ENCODE measurements at places on chromosomes 7 and 10.
A peak's percentile ranks its signal among the peaks of the same experiment; 100 is the strongest.

GRCh38 chr7:8442814-8443304 lies 9.4 kb downstream of the NXPH1 start:
- DNase-seq = no peak

DNA sequence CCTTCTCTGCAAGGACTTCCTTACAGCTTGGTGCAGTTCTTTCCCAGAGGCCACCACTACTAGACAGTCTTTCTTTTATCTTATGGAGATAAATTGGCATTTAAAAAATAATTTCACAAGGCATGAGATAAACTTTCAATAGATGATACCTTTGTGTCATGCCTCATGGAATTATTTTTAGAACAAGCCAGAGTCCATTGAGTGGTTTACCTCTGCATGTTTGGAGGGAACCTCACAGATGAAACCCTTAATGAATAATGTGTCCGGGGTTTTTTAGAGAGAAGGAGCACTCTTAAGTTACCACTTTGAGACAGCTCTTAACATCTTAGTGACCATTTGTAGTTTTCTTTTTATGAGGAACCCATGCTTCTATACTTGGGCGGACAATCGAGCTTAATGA lies 17.2 kb downstream of the NODAL start:
- DNase-seq = no peak

DNA sequence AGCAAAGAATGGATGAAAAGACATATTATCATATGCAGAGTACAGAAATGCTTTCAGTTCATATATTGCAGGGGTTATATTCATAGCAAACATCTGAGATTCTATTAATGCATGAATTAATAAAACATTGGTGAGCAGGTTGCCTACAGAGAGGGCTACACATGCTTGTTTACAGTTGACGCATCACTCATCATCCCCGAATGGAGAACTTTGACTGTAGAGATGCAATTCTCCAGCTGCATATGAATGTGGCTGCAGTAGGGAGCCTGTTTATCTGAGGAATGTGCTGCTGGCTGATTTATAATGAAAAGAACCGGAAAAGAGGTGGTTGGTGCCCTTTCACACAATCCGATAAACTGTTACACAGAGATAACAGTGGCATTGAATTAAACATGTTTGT lies 116.5 kb downstream of the GRM3 start:
- no peak for DNase-seq

- DNase-seq = no peak
These were observed 97.3 kb upstream of the PDLIM1 start for GRCh38 chr10:95388109-95388471.

DNA sequence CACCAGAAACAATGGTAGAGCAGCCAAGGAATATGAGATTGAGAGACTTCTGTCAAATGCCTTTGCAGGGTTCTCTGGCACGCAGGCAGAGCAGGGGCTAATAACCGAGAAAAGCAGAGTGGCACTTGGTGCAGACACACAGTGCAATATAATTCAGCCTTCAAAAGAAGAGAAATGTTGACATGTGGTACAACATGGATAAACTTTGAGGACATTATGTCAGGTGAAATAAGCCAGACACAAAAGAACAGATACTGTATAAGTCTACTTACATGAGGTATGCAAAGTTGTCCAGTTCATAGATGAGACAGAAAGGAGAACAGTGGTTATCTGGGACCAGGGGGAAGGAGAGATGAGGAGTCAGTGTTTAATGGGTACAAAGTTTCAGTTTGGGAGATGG lies 41.8 kb downstream of the ITIH5 start:
- no peak for DNase-seq

- no peak for DNase-seq
These were observed 39.9 kb downstream of the AKR1D1 start for GRCh38 chr7:138116141-138116540.

DNA sequence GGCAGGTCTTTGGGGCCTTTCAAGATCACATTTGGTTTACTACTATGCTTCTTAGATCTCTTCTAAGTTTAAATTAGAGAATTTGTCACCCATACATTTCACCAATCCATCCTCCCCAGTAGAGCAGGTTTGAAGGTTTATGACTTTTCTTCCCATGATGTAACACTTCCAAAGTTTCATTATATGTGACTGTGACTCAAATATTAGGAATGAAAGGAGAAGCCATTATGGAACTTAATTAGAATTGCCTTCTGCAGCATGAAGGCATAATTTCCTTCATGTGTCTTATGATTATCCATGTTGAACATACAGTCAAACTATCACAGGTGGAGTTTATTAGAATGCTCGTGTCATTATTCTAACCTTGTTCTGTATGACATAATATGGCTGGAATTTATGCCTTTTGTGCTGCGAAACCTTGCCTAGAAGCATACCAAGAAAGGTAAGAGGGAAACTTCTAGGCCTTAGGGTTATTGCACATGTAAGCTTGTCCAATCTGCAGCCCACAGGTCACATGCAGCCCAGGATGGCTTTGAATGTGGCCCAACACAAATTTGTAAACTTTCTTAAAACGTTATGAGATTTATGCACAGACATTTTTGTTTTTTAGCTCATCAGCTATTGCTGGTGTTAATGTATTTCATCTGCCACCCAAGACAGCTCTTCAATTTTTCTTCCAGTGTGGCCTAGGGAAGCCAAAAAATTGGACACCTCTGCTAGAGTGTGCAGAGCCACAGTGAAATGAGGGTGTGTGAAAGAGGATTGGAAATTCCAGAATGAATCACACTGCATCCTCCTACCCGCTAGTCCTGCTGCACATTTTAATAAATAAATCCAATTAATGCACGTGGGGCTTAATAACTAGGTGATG lies 133.6 kb downstream of the TMEM26 start:
- DNase-seq = no peak

GRCh38 chr10:95861386-95861785 lies 46.4 kb upstream of the CC2D2B start:
- no peak for DNase-seq

- no peak for DNase-seq
These were observed 1285.2 kb downstream of the GATA3 start for GRCh38 chr10:9339716-9340115.

GRCh38 chr10:19250546-19250945 lies 201.9 kb downstream of the MALRD1 start:
- no peak for DNase-seq

DNA sequence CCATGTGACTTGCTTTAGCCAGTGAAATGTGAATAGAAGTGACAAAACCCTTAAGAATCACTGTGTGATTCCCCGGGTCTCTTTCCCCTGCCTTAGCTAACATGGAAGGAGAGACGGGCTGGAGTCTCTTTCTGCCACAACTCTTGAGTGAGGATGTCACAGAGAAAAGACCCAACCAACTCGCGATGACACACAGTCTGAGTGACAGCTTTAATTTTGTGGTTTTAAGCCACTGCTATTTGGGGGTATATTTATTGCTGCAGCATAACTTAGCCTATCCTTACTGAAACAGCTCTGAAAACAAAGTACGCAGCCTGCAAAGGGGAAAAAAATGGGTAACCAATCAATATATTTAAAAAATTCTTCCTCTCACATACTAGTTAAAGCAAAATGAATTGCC lies 319.4 kb downstream of the CALN1 start:
- DNase-seq = no peak

DNA sequence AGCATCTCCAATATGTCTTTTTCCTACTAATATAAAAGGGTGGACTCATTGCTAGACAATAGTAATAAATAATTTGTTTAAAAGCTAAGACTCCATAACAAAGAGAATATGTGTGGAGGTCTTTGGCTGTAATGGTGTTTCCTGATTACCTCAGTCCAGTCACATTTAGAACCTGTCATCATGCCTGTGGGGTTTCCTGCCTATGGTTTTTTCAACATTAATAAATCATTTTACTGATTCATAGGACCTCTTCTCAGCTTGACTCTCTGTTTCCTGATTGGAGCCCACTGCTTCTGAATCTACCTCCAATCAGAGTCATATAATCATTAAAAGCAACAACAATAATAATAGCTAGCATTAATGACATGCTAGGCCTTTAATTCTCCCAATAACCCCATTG lies 52.4 kb upstream of the GNAI1 start:
- DNase-seq = no peak

- DNase-seq = peak; percentile 22
These were observed 508.2 kb downstream of the ZWINT start for GRCh38 chr10:55852900-55853299.

- no peak for DNase-seq
These were observed 222.4 kb downstream of the RPS24 start for GRCh38 chr10:78255796-78256638.

DNA sequence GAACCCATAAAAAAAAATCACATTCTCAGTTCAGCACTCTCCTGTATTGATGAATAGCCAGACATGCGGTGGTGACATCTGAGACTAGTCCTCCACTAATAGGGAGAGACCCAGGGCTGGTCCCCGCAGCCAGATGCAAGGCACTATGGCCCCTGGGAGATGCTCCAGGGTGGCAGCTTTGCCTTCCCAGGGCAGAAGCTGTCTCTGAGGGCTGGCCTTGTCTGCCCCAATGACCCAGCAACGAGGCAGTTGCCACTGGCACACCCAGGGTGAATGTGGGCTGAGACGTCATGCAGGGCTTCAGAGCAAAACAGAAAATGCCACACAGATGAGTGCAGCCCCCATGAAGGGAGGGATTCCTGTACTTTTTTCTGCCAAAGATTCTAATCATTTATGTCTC lies 50.1 kb upstream of the GDF10 start:
- DNase-seq = no peak

All from COR-L47 (cell line).